ENCODE measurements at places on chromosomes 7 and 10.

- DNase-seq = no peak
- peak overlapping the region; percentile 15 for H3K27ac ChIP-seq
- H3K27me3 ChIP-seq = no peaks in the 10 kb centered on the region
Observed at GRCh38 chr7:135938563-135938962, 38.6 kb downstream of the MTPN start.

GRCh38 chr10:5563991-5564536, 39.3 kb downstream of the CALML3 start:
- H3K36me3 ChIP-seq = no peaks in the 10 kb centered on the region
- no peak for DNase-seq
- H3K27me3 ChIP-seq = peaks cover 18% of the 10 kb centered on the region
- H3K27ac ChIP-seq = peak overlapping the region; percentile 21

GRCh38 chr10:124145109-124145870, 51.9 kb upstream of the CHST15 start:
- H3K4me1 ChIP-seq = peaks cover 8% of the 10 kb centered on the region
- peak; percentile 68 for DNase-seq
- H3K4me3 ChIP-seq = no peak overlapping the region
- no peaks in the 10 kb centered on the region for H3K36me3 ChIP-seq
- H3K27me3 ChIP-seq = peaks cover 6% of the 10 kb centered on the region
- H3K27ac ChIP-seq = no peak overlapping the region

DNA sequence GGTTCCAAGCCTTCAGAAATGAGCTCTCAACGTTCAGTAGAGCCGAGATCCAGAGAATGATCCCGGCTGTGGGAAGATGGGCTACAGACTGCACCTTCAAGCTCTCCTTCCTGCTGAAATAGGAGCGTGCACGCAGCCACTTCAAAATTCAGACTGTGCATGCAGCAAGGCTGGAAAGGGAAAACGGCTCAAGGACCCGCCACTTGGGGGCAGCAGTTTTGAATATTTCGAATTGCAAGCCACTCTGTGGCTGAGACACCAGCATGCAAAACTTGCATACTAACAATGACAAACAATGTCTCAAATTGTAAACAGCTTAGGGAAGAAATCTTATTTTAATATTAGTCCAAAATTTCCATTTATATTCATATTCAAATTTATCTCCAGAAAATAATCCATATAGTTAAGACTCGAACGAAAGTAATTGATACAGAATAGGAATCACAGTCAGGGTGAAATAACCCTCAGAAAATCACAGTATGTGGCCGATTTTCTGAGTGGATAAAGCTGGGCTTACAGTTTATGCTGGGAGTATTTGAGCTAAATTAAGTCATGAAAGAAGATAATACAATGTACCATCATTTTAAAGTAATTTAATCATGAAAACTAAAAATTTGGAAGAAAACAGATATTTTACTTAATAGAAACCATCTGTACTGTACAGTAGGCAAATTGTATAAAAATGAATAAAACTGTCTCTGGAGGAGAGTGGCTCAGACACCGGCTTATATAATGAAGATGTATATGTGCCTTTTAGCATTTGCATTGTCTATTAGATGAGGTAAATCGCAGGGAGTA, 137.9 kb upstream of the MKI67 start:
- H3K27ac ChIP-seq = no peak overlapping the region
- peaks cover 2% of the 10 kb centered on the region for H3K4me1 ChIP-seq
- H3K27me3 ChIP-seq = peaks cover 38% of the 10 kb centered on the region
- no peak for DNase-seq
- H3K4me3 ChIP-seq = no peak overlapping the region

DNA sequence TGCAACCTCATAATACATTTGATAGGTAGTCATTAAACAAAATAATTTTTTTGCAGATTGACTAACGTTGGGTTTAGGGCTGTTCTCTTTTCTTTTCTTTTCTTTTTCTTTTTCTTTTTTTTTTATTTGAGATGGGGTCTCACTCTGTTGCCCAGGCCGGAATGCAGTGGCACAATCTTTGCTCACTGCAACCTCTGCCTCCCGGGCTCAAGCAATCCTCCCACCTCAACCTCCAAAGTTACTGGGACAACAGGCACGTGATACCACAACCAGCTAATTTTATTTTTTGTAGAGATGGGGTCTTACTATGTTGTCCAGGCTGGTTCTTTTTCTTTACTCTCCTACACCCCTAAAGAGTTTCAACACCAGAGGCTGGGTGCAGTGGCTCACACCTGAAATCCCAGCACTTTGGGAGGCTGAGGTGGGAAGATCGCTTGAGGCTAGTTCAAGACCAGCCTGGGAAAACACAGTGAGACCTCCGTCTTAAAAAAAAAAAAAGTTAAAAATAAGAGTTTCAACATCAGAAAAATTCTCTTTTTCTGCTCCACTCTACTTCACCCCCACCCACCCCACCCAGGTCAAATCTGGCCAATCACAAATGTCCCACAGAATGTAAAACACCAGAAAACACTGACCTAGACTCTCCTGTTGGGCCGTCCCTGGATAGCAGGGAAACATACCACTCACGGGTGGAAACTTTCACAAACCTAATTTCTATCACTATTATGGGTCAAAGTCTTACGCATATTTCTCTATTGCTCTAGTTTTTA, 3.0 kb downstream of the HIP1 start:
- no peak for DNase-seq
- H3K4me3 ChIP-seq = no peak overlapping the region
- H3K36me3 ChIP-seq = no peaks in the 10 kb centered on the region
- H3K27me3 ChIP-seq = peaks cover 21% of the 10 kb centered on the region
- no peak overlapping the region for H3K27ac ChIP-seq
- peaks cover 51% of the 10 kb centered on the region for H3K4me1 ChIP-seq

DNA sequence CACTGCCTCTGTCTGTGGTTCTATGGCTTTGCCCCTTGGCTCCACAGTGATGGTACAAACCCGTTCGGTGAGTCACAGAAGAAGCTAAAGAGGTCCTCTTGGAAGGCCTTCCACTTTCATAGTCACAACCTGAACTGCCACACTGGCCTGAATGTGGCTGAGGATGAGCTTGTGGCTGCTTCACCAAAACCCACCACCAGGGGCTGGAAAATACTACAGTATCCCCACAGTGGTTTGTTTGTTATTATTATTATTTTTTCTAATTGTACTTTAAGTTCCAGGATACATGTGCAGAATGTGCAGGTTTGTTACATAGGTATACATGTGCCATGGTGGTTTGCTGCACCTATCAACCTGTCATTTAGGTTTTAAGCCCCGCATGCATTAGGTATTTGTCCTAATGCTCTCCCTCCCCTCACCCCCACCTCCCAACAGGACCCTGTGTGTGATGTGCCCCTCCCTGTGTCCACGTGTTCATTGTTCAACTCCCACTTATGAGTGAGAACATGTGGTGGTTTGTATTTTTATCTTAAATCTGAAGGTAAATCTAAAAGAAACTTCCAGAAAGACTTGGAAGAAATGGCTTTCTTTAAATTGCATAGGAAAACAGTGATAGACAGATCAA, 160.8 kb upstream of the NPSR1 start:
- H3K27ac ChIP-seq = no peak overlapping the region
- no peaks in the 10 kb centered on the region for H3K4me1 ChIP-seq
- no peak for DNase-seq
- H3K4me3 ChIP-seq = no peak overlapping the region
- no peaks in the 10 kb centered on the region for H3K27me3 ChIP-seq

DNA sequence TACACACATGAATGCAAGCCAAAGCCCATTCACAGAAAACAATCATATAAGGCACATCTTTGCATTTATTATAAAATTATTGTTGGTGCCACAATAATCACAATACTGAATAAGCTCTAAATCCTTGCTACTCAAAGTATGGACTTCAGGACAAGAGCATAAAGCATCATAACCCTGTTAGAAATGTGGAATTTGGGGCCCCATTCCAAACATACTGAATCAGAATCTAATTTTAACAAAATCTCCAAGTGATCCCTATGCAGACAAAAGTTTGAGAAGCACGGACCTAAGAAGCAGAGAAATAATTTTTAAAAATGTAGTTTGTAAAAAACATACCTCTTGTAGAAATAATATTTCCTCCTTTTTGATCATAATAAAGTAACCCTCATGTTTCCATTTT, 199.2 kb downstream of the IMMP2L start:
- no peaks in the 10 kb centered on the region for H3K27me3 ChIP-seq
- no peak overlapping the region for H3K4me3 ChIP-seq
- no peaks in the 10 kb centered on the region for H3K36me3 ChIP-seq
- H3K4me1 ChIP-seq = no peaks in the 10 kb centered on the region
- no peak for DNase-seq

GRCh38 chr10:32125023-32125422, 68.8 kb upstream of the KIF5B start:
- DNase-seq = no peak
- H3K27me3 ChIP-seq = no peaks in the 10 kb centered on the region
- no peak overlapping the region for H3K27ac ChIP-seq
- no peaks in the 10 kb centered on the region for H3K4me1 ChIP-seq

GRCh38 chr10:9535744-9536143, 1481.3 kb downstream of the GATA3 start:
- no peak for DNase-seq
- H3K4me1 ChIP-seq = no peaks in the 10 kb centered on the region
- no peak overlapping the region for H3K27ac ChIP-seq
- H3K36me3 ChIP-seq = no peaks in the 10 kb centered on the region
- H3K4me3 ChIP-seq = no peak overlapping the region

GRCh38 chr10:122957474-122957873, 3.4 kb upstream of the C10orf88 start:
- DNase-seq = no peak
- peaks cover 9% of the 10 kb centered on the region for H3K36me3 ChIP-seq
- H3K27me3 ChIP-seq = peaks cover 7% of the 10 kb centered on the region

DNA sequence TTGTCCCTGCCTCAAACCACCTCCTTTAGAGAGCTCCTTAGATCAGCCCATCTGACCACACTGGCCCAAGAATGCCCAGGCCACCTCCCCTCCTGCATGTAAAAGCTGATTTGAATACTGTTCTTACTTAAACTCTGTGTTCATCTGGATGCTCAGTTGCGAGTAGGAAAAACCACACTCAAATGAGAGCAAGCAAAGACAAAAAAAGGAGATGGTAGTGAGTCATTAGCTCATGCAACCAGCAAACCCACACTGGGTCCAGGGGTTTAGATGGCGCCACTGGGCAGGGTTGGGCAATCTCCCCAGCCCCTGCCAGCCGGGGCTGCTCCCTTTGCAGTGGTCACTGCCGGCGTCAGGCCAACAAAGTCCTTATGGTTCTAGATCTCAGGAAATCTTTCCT, 32.7 kb downstream of the TSPAN15 start:
- no peak overlapping the region for H3K4me3 ChIP-seq
- no peak for DNase-seq
- H3K27me3 ChIP-seq = peaks cover 3% of the 10 kb centered on the region
- no peaks in the 10 kb centered on the region for H3K4me1 ChIP-seq
- H3K27ac ChIP-seq = no peak overlapping the region

DNA sequence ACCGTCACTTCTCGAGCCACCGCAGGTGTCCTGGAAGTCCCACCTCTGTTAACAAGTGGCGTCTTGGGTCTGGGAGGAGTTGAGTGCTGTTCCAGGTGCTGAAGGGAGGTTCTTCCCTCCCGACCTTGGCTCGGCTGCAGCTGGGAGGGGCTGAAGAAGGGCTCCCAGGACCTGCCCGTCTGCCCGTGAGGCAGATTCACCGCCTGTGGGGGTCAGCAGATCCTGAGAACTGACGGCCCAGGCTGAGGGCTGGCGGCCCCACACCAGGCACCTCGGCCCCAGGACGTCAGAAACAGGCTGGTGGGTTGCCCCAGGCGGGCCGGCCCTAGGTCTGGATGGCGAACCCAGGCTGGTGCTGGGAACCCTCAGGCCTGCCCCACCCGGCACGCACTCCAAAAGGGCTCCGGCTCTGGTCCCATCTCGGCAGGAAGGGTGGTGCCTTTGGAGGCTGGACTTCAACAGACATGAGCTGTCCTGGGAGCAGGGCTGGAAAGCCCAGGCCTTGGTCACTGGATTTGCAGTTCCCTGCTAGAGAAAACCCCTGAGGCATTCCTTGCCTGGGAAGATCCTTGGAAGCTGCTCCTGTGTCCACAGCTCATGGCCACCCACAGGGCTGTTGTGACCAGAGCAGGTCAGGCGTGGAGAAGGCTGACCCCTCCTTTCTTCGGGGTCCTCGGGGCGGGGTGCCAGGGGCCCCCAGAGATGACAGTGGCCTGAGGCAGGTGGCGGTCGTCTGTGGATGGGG, 42.6 kb upstream of the CFAP46 start:
- H3K4me1 ChIP-seq = no peaks in the 10 kb centered on the region
- H3K27ac ChIP-seq = no peak overlapping the region
- H3K36me3 ChIP-seq = no peaks in the 10 kb centered on the region

- no peaks in the 10 kb centered on the region for H3K36me3 ChIP-seq
- no peak overlapping the region for H3K27ac ChIP-seq
- DNase-seq = no peak
- peaks cover 7% of the 10 kb centered on the region for H3K4me1 ChIP-seq
Observed at GRCh38 chr10:127880557-127880956, 12.2 kb downstream of the CLRN3 start.

DNA sequence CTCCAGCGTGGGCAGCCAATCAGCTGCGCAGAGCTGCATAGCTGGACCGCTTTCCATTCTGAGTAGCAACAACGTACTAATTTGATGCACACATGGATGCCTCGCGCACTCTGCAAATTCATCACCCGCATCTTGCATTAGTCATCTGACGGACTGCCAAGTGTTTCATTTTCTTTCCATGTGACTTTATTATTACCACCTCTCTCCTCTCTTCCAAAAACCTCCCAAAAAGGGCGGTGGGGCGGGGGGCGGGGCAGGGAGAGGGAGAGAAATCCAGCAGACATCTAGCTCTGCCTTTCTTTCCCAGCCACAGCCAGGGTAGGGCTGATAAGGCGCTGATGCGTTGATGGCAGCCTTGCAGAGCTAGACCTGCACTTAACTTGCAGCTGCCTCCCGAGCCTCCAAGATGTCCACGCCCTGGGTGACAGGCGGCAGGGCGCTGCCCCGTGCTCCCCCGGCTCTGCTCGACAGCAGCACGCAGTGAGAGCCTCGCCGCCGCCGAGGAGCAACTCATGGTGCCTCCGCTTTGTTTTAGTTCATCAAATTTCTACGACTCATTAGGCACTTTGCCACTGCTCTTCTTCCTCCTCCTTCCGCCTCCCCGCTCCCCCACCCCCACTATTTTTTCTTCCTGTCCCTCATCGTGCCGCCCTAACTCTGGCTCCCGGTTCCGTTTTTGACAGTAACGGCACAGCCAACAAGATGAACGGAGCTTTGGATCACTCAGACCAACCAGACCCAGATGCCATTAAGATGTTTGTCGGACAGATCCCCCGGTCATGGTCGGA, 147.3 kb downstream of the CELF2 start:
- no peak overlapping the region for H3K4me3 ChIP-seq
- DNase-seq = peak; percentile 81
- H3K36me3 ChIP-seq = peaks cover 22% of the 10 kb centered on the region
- H3K27me3 ChIP-seq = no peaks in the 10 kb centered on the region
- H3K4me1 ChIP-seq = peaks cover 41% of the 10 kb centered on the region
